ELR (cell line): ENCODE measurements at places on chromosomes 16 and 17.
A peak's percentile ranks its signal among the peaks of the same experiment; 100 is the strongest.

DNA sequence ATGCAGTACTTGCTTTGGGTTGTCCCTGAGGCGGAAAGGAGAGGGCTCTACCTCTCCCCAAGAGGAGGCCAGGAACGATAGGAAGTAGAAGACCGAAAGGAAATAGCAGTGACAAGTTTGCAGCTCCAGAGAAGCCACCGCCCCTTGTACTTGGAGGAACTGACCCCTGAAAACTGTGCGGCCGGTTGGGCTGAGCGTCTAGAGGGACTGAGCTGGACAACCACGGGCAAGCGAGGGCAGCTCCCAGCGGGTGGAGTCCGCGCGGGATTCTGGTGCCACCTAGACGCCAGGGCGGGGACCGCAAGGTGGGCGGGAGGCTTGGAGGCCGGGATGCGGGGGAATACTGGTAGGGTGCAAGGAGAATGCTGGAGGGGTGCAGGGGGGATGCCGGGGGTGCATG is 1.3 kb upstream of the SLC6A4 start:
- peak; percentile 62 for DNase-seq

- no peak for DNase-seq
Measured at GRCh38 chr17:6092182-6092902, 22.2 kb downstream of the WSCD1 start.

- DNase-seq: no peak
Measured at GRCh38 chr16:14100825-14101224, 29.7 kb downstream of the MRTFB start.

DNA sequence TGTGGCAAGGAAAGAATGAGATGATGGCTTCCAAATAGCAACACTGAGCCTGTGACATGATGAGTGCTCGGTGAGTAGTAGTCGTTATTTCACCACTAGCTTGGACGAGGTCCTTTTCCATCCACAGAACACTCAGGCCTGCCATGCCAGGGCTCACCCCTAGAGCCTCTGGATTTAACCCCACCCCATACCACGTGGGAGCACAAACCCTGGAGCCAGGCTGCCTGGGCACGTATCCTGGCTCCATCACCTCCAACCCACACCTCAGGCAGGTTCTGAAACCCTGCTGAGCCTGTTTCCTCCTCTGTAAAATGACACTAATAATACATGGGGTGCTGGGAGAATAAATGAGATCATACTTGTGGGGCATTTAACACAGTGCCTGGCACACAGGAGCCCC is 192.4 kb downstream of the KATNIP start:
- no peak for DNase-seq

GRCh38 chr17:45223539-45224528 is 2.1 kb downstream of the FMNL1 start:
- no peak for DNase-seq
